ENCODE measurements at places on chromosomes 12 and 14.

DNA sequence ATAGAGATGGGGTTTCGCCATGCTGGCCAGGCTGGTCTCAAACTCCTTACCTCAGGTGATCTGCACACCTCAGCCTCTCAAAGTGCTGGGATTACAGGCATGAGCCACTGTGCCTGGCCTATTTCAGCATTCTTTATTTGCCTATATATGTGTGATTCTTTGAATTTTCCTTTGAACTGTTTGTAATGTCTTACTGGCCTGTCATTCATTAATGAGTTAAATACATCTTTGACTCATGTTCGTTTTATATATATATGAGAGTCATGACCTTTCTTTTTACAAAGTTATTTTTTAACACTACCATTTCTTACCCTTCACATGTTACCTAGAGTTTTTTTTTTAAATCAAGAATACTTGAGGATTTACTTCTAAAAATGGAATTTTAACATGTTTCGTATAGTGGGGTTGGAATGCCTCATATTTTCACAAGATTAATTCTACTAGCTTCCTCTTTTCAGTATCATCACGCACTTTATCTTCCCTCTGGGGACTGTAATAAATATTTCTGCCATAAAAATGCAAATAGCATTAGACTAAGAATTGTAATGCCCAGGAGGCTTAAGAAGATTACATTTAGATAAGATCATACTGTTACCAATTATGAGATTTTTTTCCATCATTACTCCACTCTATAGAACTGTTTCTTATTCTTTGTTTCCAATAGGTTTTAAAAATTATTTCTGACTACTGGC, 66.7 kb downstream of the NTN4 start:
- no peak for DNase-seq

- no peak for DNase-seq
Observed at GRCh38 chr14:72178517-72178916, 246.3 kb downstream of the RGS6 start.

- no peak for DNase-seq
Observed at GRCh38 chr14:51228890-51229289, 11.2 kb upstream of the TMX1 start.

GRCh38 chr12:53219292-53219955, 12.4 kb upstream of the ITGB7 start:
- peak; percentile 40 for DNase-seq

DNA sequence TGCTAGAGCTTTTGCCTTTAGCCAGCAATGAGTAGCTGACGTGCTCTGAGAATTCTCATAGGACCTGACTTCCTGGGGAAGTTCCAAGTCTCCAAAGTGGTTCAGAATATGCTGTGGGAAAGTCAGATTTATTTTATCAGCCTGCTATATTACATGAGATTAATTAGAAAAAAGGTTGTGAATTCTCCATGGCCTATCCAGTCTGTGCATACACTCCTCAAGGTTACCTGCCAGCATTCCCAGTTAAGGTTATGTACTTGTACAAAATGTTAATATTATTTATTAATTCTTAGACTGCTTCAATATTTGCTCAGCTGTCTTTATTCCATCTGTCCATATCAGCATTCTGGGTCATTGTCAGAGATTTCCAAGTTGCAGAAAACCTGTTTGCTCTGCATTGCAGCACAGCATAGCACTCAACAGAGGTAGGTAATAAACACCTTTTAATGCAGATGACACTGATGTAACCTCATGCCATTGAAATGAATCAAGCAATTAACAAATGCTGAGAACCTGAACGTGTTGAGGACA, 2.7 kb upstream of the SEL1L start:
- no peak for DNase-seq

- DNase-seq = no peak
Observed at GRCh38 chr14:63474844-63475243, 68.3 kb downstream of the PPP2R5E start.

DNA sequence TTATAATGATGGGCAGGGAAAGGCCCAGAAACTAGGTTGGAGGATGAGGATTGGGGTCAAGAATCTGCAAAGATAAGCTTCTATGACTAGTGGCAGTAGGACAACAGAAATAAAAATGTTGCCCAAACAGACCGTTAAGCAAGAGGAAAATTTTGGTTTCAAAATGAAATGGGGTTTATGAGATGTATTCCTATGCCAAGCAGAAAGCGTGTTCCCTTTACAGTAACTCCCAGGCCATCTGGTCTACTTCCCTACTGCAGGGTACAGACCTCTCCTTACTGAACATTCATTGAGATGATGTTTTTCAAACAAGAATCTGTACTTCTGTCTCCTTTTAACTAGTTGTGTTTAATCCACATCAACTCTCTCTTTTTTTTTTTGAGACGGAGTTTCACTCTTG, 20.4 kb upstream of the TMEM229B start:
- DNase-seq = no peak

DNA sequence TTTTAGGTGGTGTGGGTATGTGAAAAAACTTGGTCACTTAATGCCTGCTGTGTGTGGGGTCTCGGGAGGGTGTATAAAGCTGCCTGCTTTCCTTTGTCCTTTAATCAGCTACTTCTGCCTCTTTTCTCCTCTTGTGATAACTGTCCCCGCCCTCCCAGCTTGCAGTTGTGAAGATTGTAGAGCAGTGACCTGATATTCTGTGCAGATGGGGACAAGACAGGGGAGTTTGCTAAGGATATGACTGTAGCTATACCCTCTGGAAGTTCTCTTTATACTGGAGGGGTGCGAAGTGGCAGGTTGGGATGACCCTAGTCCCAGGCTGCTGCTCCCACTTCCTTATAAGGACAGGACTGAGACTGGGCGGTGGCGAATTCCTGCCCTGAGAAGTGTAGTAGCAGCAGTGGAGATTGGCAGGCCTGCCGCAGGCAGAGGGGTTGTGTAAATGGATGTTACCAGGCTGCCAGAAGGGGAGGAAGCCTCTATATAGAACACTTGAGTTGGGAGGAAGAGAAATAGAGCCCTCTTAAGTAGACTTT, 835 bp downstream of the MYL6 start:
- DNase-seq = no peak

GRCh38 chr14:103427485-103428443, 42.5 kb downstream of the MARK3 start:
- DNase-seq = peak; percentile 66

GRCh38 chr12:68334132-68334531, 2.0 kb upstream of the MDM1 start:
- peak; percentile 35 for DNase-seq

- DNase-seq = no peak
Observed at GRCh38 chr14:78508023-78508422, 337.9 kb downstream of the NRXN3 start.

DNA sequence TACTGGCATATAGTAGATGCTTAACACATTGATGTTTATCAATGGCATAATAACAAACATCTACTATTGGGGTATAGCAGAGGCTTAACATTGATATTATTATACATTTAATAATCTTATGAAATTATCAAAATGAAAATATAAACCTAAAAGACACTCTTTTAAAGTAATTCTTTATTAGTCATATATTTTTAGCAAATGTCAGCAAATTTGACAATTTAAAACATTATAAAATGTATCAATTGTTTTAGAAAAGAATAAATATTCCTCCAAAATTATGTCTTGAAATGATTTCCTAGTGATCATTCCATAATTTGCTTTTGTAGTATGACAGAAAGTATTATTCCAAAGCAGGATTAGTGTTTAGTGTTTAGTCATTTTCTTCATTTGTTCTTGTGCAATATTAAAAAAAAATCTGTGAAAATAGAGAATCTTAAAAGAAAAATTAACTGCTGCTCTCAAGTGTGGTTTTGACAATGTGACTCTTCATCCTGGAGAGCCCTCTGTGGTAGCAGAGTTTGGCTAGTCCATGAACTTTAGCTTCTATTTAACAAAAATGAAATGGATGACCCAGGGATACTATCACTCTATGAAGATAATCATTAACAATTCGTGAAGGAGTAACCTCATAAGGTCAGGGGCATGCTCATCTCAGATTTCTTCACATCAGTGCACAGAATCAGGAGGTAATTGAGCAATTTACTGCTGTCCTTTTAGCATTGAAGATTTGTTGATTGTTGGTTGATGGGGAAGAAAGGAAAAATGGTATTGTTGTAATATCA, 1018.5 kb downstream of the LRFN5 start:
- DNase-seq = no peak

GRCh38 chr14:104130974-104131651, 7.3 kb upstream of the KIF26A start:
- no peak for DNase-seq

- DNase-seq = no peak
Observed at GRCh38 chr14:99255621-99256482, 16.1 kb downstream of the BCL11B start.

DNA sequence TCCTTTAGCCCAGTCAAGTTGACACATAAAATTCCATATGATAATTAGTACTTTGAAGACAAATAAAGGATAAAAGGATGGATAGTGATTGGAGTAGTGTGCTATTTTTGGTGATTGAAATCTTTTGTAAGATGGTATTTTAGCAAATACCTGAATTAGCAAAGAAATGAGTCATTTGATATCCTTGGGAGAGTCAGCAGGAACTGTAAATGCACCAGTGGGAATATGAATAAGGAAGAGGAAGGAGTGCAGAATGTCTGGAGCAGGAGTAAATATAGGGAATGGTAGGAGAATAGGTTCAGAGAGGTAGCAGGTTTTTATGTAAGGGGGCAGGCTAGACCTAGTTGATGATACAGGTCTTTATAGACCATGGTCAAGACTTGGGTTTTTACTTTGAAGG, 75.0 kb downstream of the TRMT5 start:
- DNase-seq = no peak

DNA sequence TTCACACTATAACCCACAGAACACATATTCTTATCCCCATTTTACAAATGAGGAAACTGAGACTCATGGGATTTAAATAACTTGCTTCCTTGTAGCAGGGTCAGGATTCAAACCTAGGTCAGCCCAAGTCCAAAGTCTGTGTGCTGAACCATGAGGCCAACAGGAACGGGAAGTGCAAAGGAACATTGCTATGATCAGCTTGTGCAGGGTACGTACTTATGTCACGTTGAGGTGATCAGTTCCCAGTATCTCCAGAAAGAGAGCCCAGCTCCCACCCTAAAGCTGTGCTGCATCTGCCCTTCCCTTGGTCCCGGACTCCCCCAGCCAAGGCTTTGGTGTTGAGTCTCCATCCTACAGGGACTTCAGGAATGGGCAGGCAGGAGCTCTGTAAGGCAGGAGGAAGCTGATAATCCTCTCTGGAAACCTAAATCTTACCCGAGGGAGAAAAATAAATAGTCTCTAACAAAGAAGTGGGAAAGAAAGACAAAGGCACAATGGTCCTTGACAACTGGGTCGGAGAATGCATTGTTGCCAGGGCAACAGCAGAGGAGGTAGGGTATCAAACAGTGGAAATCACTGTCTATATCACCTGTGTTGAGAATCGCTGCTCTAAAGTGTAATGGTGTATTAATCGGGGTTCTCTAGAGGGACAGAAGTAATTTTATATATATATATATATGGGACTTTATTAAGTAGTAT, 82.5 kb upstream of the FICD start:
- no peak for DNase-seq
